H7 (cell line): ENCODE measurements at places on chromosomes 3 and 15.

- peak; percentile 74 for DNase-seq
Measured at GRCh38 chr3:39378088-39378487, 5.1 kb upstream of the SLC25A38 start.

- DNase-seq = no peak
Measured at GRCh38 chr15:80727196-80727595, 32.1 kb downstream of the ABHD17C start.

GRCh38 chr3:152745646-152746045 lies 89.3 kb upstream of the P2RY1 start:
- DNase-seq = no peak

DNA sequence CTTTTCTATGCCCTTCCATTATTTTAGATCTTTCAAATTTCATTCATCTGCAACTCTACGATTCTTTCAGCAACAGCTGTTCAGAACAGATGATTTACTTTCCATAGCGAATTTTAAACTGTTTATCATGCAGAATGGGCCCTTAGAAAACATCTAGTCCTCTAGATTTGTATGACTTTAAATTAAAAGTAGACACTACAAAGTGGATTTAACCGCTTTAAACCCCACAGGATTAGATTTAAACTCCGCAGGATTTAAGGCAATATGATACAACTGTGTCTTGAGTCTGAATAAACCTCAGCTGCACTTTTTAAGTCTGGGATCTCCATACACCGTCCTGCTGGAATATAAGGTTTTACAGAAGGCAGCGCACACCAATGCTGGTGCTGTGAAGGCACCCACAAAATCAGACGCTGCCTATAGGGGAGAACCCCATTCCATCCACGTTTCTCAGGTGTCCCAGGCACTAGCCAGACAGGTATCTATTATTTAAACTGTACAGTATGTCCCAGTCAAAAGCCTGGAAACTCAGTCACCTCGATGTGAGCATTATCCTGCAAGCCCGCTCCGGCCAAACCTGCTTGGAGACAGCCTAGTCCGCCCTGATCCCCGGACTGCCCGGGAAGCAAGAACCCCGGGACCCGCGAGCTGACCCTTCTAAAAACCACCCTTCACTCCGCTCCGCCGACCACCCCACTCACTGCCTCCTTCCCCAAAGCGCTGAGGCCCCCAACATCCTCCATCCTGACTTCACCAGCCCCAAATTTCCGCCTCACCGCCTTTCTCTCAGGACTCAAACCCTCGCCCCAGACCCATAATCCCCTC lies 768 bp downstream of the ANO10 start:
- peak; percentile 13 for DNase-seq
